Lower leg skin (tissue), 4 donors: ENCODE measurements at places on chromosomes 4 and X. TPM values are rescaled to one million over a fixed set of nuclear protein-coding genes. Genes with fewer than 3 reads are reported as not detected.

Gene RIPPLY1
- total RNA-seq = not detected

Gene SPANXB1
- total RNA-seq = not detected

Gene F11
- total RNA-seq = not detected

DNA sequence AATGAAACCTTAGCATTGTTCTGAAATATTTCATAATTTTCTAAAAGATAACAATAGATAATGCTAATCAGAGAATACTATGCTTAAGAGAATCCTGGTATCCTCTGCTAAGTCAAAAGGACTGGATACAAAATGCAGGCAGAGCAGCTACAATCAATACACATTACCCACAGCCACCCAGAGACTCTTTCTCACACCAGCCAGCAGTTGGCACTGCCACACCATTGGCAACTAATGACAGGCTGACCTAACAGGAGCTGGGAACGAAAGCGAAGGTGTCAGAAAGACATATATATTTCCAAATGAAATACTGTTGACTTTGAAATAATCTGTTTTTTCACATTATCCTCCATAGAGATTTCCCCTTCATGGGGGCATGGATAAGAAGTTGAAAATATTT lies 122.6 kb upstream of the PLAC1 start:
- DNase-seq = no peak

DNA sequence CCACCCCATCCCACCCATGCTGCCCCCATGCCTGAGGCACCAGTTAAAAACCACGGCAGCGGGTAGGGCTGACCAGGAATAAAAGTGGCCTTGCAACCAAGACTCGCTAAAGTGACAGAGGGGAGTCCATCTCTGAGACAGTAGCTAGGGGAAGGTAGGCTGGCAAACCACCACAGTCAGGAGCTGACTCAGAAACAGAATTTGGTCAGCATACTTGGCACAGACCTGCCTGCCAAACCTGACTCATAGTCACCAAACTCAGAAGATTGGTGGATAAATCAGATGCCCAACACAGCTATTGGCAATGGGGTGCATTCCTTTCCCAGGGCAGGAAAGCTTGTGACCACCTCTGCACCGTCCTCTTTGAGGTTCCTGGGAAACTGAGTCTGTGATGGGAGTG lies 193.8 kb downstream of the BCOR start:
- DNase-seq = no peak

DNA sequence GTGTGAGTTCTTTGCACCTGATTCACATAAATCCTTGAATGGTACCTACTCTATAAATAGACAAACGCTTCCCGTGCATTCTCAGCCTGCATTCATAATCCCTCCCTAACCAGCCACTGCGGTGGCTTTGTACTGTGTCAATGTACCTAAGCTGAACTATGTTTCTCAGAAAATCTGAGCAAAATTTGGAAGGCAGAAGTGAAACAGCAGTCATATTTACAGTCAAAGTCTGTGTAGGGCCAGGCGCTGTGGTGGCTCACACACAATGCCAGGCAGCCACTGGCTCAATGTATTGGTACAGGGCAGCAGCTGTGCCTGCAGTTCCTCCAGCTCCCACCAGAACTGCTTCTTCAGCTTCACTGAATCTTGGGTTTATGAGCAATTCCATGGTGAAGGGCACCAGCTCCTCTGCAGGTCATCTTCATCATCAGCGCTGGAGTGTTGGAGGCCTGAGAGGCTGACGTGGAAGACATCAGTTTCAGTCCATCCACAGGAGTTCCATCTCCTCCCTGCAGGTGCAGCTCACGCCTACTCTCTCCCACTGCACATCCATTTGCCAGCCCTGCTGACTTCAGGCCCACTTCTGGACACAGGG lies 32.3 kb upstream of the IRF2 start:
- DNase-seq = no peak

GRCh38 chrX:122248681-122249080 lies 935.4 kb upstream of the GRIA3 start:
- DNase-seq = no peak

DNA sequence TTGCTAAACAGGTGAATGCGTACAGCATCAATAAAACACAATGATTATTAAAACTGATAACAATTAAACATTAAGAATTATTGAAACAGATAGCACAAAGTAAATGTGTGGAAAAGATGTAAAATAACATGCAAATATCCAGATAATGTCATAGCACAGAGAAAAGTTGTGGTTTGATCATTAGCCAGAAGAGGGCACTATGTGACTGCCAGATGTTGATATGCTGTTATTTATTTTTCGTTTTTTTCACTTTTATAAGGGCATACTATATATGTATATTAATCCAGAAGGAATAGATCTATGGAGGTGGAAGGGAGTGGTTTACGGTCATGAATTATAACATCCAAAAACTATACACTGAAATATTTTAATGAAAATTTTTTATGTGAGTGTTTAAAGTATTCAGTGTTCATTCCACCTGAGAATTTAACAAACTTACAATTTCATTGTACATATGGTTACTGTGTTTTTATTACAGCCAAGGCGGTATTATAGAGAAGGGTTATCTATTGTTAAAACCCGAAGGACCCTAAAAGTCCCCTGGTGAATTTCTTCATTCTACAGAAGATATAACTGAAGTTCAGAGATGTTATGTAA lies 211.9 kb upstream of the UGT8 start:
- DNase-seq = no peak

- peak; percentile 87 for DNase-seq
Measured at GRCh38 chrX:129653971-129654651, 645 bp downstream of the APLN start.
